ENCODE measurements at places on chromosomes 7 and 10.

- no peak for DNase-seq
Measured at GRCh38 chr7:143315776-143316175, at the start of gene CLCN1. TSS of gene CLCN1 (plus strand) at chr7:143316111. CDS start at chr7:143316213, 102 bp downstream.

DNA sequence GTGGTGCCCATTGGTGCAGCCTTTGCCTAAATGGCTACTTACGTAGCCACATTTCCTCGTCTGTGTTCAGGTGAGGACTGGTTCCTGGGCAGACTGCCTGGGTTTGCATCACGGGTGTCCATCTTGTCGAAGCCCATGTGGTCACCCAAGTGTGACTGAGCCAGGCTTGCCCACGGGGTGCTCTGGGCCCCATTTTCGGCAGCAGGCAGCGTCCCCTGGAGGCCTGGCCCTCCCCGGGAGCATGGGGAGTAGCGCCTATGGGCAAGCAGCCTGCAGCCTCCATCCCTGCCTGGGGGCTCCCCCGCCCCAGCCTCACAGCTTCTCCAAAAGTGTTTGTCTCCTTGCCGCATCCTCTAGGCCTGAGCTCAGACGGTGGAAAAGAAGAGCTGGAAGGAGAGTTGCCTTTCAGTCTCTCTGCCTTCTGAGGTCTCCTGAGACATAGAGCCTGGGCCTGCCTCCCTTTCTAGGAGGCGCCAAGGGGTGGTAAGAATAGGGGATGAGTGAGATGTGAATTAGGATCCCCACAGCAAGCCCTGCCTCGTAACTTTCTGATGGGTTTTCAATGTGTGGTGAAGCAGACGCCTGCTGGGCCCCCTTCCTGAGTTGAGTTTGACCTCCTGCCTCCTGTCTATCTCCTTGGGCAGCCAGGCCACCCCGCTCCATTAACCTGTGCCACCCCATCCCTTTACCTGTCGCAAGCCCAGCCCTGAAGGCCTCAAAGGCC lies 42.7 kb downstream of the HTRA1 start:
- DNase-seq, result no peak

DNA sequence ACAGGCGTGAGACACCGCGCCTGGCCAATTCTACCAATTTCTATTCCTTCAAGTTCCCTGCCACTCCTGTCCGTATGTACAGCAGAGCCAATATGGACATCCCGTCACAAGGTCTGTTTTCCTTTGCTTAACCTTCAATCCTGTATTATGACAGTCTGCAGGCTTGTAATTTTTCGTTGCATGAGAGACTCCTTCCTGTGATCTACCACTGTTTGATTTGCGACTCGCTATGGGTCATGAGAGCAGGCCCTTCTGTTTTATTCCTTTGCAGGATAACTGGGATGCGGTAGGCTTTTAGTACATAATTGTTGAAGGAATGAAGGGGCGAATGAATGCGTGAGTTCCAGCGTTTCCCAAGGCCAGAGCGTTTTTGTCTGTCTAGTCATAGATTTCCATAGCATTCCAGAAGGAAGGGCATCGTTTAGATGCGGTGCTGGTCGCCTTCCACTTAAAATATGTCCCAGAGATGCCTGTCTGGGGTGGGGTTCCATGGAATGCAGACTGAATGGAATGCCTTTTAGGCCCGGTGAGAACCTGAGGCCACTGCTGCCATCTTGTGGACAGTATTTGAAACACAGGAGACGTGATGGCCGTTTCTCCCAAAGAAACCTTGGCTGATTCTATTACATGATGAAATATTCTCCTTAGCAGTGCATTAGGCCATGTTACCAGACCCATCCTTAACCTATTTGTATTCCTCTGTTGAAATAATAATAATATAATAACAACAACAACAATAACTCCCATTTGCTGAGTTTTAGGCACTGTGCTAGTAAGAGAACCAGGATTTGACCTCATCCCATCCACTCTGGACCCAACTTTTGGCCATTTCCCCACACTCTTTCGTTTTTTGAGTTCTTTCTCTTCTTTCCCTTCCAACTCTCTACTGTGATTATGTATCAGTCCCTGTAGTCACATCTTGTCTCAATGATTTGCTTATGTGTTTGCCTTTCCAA lies 193.2 kb downstream of the MYOF start:
- peak; percentile 27 for DNase-seq

DNA sequence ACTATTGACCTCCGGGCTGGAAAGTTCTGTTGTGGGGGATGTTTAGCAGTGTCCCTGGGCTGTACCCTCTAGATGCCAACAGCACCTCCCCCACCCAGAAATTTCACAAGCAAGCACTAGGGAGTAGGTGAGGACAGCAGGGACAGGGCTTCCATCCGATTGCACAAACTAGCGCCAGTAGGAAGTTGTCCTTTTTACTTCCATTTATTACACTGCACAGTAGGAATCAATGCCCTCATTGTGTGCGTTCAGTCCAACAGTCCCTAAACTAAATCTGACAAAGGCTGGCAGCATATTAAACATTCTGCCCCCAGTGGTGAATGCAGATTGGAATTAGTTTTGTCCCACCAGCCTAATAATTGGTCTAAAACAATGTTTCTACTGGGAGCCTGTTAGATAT lies 6.4 kb upstream of the SOSTDC1 start:
- DNase-seq, result no peak

- DNase-seq, result no peak
Measured at GRCh38 chr7:7395785-7396184, 139.9 kb downstream of the COL28A1 start.

- DNase-seq, result no peak
Measured at GRCh38 chr10:115129752-115130151, 36.6 kb downstream of the ATRNL1 start.

- no peak for DNase-seq
Measured at GRCh38 chr10:30822693-30823465, 193.3 kb upstream of the LYZL2 start.

GRCh38 chr10:103188853-103189252 lies 4.2 kb downstream of the NT5C2 start:
- no peak for DNase-seq

DNA sequence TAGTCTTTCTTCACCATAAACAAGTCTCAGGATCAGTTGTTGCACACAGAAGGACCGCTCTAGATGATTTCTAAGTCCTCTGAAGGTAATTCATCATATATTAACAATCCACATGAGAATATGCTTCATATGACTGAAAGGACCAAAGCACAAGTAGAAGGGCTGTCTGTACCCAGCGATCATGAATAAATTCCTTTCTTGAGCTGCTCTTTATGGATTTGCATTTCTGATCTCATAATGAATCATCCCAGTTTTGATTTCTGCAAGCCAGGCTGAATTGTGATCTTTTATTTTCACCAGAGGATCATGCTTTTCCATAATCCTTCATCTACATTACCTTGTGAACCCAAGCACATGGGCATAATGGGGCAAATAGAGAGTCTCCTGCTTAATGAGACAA lies 675.6 kb downstream of the MAGI2 start:
- no peak for DNase-seq

DNA sequence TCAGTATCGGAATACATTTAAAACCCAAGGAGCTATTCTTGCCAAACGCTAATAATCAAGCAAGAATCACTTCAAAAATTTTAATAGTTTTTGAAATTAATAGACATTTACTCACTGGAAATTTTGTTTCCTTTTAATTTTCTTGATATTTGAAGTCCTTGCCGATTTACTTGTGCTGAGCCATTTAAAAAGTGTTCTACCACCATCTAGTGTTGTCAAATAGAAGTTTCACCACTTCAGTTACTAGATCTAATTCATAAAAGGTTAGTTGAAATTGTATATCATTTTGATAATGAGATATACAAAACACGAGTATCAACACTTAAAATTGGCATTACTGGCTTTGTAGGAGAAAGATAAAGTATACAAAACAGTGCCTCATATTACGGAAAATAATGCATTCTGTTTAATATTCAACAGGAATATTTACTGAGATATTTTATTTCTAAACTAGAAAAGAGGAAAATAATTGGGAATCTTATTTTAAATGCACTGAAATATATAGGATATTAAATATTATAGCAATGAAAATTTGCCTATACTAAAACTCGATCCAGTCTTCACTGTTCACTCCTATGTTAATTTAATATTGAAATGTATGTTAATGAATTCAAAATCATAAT lies 664.8 kb upstream of the SEMA3D start:
- no peak for DNase-seq

DNA sequence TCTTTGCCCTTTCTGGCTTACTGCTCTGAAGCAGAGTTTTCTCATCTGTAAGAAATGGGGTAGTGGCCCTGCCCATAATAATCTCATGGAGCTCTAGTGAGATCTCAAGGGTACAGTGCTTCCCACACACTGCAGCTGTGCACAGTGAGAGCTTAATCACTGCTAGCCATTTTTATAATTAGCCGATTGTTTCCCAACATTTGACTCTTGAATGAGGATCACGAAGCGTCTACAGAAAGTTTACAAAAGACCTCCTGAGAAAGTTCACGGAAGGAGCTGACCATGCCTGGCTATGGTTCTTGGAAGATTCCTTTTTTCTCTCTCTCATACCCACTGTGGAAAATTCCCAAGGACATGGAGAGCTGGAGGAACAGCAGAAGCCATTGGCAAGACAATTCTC lies 70.4 kb downstream of the FAM171A1 start:
- DNase-seq, result no peak

DNA sequence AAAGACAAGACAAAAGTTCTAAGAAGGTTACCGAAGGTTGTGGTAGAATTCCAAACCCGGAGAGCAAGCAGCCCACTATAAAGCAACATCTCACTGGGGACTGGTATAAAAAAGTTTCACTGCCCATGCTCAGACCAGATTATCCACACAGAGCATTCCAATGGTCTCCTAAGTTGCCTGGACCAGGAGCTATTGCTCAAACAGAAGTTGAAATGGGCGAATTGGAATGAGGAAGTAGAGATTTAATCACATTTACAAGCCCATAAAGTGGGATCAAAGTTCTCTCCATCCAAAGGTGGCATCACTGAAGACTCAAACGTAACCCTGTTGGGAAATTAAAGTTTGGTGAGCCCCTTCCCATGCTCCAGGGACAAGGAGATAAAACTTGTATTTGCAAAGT lies 19.8 kb downstream of the OR2F1 start:
- DNase-seq, result no peak

DNA sequence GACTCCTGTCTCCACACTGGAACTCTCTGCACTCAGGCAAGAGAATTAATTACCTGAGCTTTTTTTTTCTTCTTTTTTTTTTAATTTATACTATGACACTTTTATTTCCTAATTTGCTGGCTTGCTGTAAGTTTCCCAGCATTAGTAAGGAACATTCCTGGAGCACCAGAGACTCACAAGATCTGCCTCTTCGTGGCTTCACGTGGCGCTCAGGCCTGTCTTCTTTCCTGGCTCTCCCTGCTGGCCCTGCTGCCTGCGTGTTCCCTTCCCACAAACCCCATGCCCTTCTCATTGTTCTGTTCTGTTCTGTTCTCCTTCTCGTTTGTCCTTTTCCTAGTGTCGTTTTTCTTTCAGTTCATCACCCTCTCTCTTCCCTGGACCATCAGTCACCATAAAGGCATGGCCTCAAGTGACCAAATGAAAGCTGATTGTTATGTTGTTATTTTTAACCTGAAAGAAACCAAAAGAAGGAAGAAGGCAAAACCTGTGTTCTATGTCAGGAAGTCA lies 591.6 kb upstream of the PFKP start:
- DNase-seq, result no peak

GRCh38 chr7:70193514-70193913 lies 595.2 kb downstream of the AUTS2 start:
- no peak for DNase-seq

- DNase-seq, result no peak
Measured at GRCh38 chr7:16801111-16801542, 3.7 kb downstream of the AGR2 start.

DNA sequence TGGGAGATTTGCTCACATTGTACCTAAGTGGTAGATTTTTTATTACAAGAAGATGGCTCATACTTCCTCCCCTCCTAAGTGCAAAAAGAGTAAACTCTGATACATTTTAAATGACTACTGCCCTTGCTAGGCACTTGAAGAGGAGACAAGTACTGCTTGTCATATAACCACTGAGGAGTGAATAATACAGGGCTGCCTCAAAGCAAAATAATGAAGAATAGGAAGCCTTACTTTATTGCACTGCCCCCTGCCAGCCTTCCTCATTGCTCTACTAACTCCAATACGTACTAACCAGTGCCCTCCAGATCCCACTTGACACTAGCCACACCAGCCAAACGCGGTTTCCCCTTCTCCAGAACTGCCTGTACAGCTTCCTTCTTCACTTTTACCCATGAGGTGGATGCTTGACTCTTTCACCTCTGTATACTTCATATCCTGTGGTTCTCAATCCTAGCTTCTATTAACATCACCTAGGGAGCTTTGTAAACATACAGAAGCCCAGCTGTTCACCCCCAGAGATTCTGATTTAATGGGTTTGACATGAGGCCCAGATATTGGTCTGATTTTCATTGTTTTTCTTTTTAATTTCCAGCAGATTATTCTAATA lies 11.7 kb upstream of the MTERF1 start:
- no peak for DNase-seq

DNA sequence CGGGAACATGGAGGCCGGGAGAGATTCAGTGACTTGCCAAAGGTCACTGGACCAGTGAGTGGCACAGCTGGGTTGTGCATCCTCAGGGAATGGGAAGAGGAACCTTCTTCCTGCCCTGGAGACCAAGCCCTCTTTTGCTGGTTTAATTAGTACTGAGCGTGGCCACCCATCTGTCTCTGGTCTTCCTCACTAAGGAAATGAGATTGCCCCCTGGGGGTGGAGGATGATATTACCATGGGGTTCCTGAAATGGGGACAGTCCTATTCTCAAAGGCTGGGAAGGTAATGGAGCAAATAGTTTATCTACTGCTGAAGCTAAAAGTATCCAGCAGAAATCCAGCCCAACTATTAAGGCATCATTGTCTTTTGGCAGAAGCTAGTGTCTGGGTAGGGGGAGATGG lies 98.6 kb upstream of the FGFR2 start:
- DNase-seq, result no peak

DNA sequence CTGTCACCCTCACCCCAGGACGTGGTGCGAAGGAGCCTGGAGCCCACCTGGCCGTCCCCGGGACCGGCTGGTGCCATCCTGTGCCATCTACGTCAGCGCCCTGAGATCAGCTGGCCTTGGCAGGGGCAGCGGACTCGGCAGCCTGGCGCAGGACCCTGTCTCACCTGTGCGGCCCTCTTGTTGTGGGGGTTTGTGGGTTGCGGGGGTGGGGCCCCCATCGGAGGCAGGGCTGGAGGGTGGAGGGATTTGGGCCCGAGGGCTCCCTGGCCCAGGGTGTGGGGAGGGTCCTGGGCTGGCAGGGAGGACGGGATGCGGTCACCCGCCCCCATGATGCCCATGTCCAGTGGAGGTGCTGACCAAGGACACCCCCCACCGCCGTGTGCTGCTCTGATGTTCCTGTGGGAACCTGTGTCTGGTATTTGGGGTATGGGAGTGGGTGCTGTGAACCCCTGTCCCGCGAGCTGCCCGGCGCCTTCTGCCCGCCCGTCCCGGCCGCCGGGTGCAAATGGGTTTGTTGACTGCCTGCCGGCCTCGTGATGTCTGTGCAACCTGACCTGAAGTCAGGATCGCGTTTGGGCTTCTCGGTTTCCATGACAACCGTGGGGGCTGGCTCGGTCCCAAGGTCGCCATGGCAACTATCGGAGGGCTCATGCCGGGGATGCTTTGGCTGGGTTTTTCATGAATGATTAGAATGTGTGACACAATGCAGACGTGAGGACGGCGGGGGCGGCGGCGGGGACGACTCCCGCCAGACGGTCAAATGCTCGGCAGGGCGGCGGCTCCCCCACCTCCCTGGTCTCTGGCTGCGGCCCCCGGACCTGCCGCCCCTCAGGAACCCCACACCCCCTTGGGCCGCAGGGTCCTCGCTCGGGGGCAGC lies 7.3 kb downstream of the MAFK start:
- DNase-seq, result no peak

GRCh38 chr10:111175787-111176186 lies 99.0 kb downstream of the ADRA2A start:
- DNase-seq, result no peak

- no peak for DNase-seq
Measured at GRCh38 chr10:117214401-117214800, 17.1 kb downstream of the KCNK18 start.

Measured in effector memory CD8-positive, alpha-beta T cell (primary cell).